ENCODE measurements at places on chromosomes 1 and 21.

DNA sequence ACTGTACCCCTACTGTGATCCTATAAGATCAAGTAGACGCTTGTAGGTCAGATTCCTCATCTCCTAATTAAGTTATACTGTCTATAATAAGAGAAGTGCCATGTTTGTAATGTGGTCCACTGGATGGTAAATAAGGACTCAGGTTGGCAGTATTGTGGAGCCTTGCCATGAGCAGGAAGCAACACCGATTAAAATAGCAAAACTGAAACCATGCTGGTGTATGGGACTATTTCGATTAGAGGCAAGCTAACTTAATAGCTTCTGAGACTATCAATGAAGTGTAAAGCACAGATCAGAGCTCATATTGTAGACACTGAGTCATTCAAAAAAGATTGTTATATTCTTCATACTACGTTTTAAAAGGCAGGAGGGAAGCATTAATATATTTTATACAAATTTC lies 348.8 kb downstream of the HHAT start:
- no peak for DNase-seq

DNA sequence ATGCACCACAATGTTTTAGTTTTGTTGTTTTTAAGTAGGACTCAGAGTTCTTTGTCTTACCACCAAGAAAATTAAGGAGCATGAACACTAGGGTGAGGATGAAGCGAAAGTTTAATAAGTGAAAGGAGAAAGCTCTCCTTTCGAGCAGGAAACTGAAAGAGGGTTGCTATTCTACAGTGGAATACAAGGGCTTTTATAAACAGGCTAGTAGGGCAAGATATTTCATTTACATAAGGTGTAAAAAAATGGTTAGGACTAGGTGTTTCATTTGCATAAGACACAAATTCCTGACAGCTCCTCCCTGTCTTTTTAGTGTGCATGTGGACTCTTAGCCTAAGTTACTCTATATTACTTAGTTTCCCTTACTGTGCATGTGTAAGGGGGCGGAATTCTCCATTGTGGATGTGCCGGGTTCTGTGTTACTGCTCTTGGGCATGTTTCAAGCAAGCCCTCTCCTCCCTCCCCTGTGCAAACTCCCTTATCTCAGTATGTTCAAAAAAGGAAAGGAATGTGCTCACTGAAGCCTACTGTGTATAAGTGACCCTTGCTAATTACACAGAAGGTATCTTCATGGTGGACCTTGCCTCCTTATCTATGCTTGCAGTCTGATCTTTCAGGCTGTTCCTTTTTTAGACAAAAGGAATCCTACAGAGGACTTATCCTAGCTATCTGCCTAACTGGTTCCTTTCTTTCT lies 7.3 kb downstream of the TSHB start:
- no peak for DNase-seq

GRCh38 chr1:208562151-208562960 lies 318.2 kb upstream of the PLXNA2 start:
- no peak for DNase-seq

GRCh38 chr1:192802406-192802805 lies 6.4 kb upstream of the RGS2 start:
- no peak for DNase-seq

GRCh38 chr1:53508991-53509666 lies 49.9 kb downstream of the DMRTB1 start:
- no peak for DNase-seq

DNA sequence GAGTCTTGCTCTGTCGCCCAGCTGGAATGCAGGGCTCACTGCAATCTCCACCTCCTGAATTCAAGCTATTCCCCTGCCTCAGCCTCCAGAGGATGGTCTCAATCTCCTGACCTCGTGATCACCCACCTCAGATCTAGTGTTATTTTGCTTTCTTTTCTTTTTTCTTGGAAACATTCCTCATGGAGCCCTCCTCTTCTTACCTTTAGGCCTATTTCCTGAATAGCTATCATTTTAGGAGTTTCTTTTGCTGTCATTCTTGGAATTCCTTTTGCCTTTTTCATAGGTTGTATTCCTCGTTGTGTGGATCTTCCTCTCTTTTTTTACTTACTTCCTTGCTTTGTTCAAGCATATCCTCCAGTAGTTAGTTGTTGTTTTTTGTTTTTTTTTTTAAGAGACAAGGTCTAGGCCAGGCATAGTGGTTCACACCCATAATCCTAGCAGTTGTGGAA lies 173.8 kb downstream of the RASAL2 start:
- DNase-seq = peak; percentile 7

DNA sequence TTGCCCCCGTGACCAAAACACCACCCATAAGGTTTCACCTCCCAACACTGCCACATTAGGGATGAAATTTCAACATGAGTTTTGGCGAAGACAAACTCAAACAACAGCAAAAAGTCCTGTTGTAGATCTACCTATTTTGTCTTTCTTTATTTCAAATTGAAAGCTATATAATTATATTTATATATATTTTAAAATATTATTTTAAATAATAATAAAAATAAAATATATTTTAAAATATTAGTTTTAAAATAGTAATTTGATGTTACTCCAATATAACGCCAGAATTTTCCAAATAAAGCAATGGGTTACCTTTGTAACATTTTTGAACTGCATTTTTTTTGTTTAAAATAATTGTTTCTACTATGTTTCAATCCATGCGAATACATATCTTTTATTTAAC lies 263.5 kb upstream of the USP25 start:
- no peak for DNase-seq

DNA sequence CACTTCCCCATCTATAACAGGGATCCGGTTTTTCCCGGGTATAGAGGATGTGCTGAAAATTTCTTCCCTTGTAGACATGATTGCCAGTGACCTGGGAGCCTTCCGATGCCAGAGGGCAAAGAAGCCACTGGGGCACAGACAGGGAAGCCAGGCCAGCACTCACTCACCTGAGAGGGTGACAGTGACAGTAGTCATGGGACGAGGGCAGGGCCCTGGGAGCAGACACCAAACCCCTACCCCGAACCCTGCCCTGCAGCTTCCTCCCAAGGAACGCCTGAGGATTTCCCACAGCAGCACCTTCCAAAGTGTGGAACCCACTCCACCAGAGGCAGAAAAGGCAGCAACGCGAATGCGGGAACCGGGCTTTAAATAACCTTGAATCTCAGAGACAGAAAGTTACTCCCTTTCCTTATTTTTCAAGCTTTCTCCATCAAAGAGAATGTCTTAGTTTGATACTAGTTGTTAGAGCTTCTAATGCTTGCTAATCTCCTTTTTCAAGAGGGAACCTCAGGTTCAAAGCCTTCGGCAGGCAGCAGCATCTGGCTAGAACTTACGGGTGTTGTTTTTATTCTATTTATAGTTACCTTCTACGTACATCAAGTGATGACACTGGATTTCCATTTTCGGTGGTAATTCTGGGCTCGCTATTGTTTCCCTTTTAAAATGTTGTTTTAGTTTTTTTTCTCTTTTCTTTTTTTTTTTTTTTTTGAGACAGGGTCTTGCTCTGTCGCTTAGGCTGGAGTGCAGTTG lies 2.8 kb downstream of the DDOST start:
- DNase-seq = no peak

- DNase-seq = no peak
These were observed 40.6 kb downstream of the OPTC start for GRCh38 chr1:203534526-203534925.

GRCh38 chr1:64848803-64849202 lies 103.9 kb downstream of the RAVER2 start:
- DNase-seq = no peak

GRCh38 chr1:2384941-2385481 lies 6.3 kb downstream of the MORN1 start:
- no peak for DNase-seq

DNA sequence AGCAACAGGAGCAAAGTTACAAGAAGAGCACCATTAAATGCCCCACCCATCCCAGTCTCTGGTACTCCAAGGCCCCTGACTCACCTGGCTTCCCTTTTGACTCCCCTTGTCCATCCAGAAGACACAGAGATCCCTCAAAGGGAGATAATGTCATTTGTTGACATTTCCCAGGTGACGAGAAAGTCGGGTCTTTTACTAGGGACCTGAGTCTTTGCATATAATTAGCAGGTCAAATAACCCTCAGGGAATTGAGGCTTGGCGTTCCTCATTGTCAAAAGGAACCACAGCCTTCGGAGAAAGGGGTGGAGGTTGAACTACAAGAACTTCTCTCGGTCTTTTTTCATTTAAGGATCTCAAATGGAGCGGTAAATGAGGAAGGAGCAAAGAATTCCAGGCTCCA lies 133.2 kb downstream of the PROX1 start:
- DNase-seq = no peak

DNA sequence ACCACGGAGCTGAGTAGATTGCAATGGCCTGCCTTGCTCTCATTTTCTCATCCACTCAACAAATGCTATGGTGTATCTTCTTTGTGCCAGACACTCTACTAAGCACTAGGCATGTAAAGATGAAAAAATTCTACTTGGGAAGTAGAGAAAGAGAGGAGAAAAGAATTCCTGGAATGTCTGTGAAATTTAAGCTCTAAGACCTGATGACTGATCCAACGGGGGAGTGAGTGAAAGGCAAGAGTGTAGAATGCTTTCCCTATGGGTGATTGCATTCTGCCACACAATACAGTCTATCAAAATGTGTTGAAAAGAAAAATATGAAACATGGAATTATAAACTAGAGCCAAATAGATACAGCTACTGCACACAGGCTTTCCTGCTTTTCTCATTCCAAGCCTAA lies 82.3 kb downstream of the CYYR1 start:
- DNase-seq = no peak

Measured in HCT116 (cell line).